ENCODE measurements at places on chromosomes 2 and 18.

- DNase-seq, result no peak
Measured at GRCh38 chr2:37738266-37738885, 66.9 kb upstream of the CDC42EP3 start.

- DNase-seq, result peak; percentile 94
Measured at GRCh38 chr2:72669121-72669520, 156.7 kb downstream of the EXOC6B start.

GRCh38 chr2:216101109-216101508 is 8.0 kb upstream of the XRCC5 start:
- no peak for DNase-seq

DNA sequence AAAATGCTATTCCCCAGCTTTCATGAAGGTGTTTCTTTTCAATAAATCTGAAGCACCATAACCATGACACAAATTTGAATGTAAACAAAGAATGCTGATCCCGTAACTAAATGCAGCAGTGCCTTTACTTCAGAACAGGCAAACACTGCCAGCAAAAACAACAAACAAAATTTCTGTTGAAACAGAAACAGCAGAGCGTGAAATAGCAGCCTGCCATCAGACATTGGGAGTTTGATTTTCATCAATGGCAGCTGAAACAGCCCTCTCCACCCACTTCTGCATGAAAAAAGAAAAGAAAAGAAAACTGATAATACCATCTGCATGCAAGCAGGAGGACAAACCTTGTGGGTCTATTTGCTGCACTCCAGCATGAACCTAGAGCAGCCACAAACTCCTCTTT is 128.3 kb downstream of the CDH2 start:
- DNase-seq, result no peak

DNA sequence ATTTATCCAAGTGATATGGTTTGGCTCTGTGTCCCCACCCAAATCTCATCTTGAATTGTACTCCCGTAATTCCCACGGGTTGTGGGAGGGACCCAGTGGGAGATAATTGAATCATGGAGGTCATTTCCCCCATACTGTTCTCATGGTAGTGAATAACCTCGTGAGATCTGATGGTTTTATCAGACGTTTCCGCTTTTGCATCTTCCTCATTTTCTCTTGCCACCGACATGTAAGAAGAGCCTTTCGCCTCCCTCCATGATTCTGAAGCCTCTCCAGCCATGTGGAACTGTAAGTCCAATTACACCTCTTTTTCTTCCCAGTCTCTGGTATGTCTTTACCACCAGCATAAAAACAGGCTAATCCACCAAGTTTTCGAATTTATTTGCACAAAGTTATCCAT is 20.3 kb upstream of the CHST10 start:
- DNase-seq, result no peak

DNA sequence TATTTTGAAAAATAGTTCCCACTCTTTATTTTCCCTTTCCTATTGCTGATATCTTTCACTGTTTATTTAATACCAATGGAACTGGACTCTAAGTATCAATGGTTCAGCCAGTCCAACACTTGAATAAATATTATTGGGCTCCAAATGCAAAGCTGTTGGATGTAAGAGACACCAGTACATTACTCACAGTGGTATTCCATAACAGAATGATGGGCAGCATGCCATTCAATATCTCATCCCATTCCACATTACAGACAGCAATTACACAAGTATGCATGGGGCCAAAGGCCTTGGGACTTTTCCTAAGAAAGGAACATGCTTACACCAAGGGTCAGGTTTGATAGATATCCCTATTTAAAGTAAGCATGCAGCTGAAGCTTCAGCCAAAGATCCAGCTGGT is 231.9 kb downstream of the RND3 start:
- peak; percentile 46 for DNase-seq

DNA sequence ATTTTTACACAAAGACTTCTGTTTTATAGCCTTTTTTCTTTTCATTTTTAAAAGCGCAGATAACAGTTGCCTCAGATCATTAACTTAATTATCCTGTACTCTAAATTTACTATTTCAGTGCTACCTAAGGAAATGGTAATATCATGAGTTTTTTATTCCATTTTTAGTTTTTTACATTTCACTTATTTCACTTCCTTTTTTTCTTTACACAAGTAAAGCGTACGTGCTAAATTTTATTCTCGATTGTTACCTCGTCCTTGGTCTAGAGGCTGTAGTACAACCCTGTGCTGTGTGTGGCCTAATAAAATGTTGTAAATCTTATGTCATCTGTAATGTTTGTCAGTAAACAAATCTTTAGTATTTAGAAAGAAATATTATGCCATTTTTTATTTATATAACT is 49.2 kb downstream of the CRIM1 start:
- no peak for DNase-seq

GRCh38 chr18:54843314-54843713 is 15.0 kb downstream of the RAB27B start:
- DNase-seq, result peak; percentile 52

- peak; percentile 18 for DNase-seq
Measured at GRCh38 chr18:27803957-27804356, 373.0 kb downstream of the CDH2 start.

DNA sequence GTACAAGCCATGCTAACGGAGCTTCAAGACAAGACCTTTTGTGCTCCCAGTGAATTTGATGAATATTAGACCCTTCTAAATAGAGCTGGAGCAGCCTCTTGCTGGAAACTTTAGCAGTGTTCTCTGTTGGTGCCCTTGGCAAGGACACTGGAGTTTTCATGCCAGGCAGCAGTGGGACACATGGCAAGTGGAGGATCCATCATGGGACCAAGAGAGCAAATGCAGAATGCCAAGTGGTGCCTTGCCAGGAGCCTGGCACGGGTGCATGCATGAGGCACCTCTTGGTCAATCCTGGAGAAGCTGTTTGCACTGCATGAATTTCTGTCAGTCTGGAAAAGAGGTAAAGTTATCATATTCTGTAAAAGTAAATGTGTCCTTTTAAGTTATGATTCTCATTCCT is 59.1 kb downstream of the NETO1 start:
- no peak for DNase-seq

DNA sequence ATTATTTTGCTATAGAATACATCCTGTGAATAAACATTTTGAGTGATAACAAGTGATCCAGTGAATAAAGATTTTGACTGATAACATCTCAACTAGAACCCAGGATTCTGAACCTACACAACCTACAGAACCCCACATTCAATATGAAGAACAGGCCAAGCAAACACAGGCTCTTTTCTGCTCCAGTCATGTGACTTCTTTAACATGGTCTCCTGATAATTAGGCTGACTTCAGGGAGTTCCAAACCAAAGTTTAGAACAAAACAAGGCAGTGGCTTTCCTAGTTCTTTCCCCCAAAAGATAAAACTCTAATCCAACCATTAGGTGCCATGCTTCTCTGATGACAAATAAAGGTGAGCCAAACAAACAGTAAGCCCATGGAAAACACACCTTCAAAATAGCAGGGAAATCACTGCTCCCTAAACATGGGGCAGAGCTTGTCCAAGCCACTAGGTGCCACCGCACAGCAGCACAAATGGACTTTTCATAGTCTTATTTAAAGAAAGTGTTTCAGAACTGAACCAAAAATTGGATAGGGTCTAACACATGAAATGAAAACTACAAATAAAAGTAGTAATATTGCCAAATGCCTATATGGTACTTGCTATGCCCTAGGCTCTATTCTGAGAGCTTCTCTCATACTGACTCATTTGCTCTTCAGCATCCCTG is 95.3 kb downstream of the EVA1A start:
- DNase-seq, result peak; percentile 2

- DNase-seq, result no peak
Measured at GRCh38 chr2:105803337-105803736, 58.6 kb downstream of the NCK2 start.

Data from amniotic epithelial cell (primary cell).